ENCODE measurements at places on chromosomes 7 and 10. TPM values are rescaled to one million over a fixed set of nuclear protein-coding genes. Genes with fewer than 3 reads are reported as not detected.

The CFTR gene
- 0.14 TPM for total RNA-seq

The OIT3 gene
- 0.18 TPM for total RNA-seq

The PTPN20 gene
- 0.14 TPM for total RNA-seq

The SPDYE9 gene
- total RNA-seq = not detected

The CFAP46 gene
- 0.37 TPM for total RNA-seq

The PALD1 gene
- total RNA-seq = under 0.01 TPM

The GFRA1 gene
- total RNA-seq = 1.6 TPM

The STN1 gene
- 23.9 TPM for total RNA-seq

The YKT6 gene
- total RNA-seq = 79.2 TPM

The CALML3 gene
- total RNA-seq = under 0.01 TPM

The SPDYE6 gene
- total RNA-seq = not detected

The SRGN gene
- total RNA-seq = 36.7 TPM

The FRMPD2 gene
- total RNA-seq = not detected

The TRPV5 gene
- not detected for total RNA-seq

The CCL24 gene
- 0.28 TPM for total RNA-seq

The CACNA2D1 gene
- total RNA-seq = 90.3 TPM

The RNF148 gene
- 0.74 TPM for total RNA-seq

The HABP2 gene
- total RNA-seq = not detected

The PDIA4 gene
- 623 TPM for total RNA-seq

The RGR gene
- total RNA-seq = not detected

The NUB1 gene
- 36.0 TPM for total RNA-seq

The OTUD1 gene
- 4.3 TPM for total RNA-seq

The MRLN gene
- not detected for total RNA-seq

The CCDC172 gene
- total RNA-seq = not detected

The CYP26C1 gene
- under 0.01 TPM for total RNA-seq

The CNTNAP2 gene
- 0.09 TPM for total RNA-seq

The ATG9B gene
- 0.37 TPM for total RNA-seq

The AKR1C8 gene
- total RNA-seq = not detected

The HERC4 gene
- total RNA-seq = 57.3 TPM

The FAM25C gene
- total RNA-seq = not detected

The OGDHL gene
- total RNA-seq = 0.14 TPM

The LRIT1 gene
- total RNA-seq = not detected

The SFTPA1 gene
- not detected for total RNA-seq

The CRYGN gene
- 0.74 TPM for total RNA-seq

The DOCK4 gene
- total RNA-seq = 6.8 TPM

The NRCAM gene
- 0.14 TPM for total RNA-seq

The EPDR1 gene
- total RNA-seq = 112 TPM

The DNAH11 gene
- 0.46 TPM for total RNA-seq

The MBL2 gene
- total RNA-seq = not detected

The PDK4 gene
- 16.2 TPM for total RNA-seq

The MEOX2 gene
- total RNA-seq = 0.37 TPM

The TMEM229A gene
- not detected for total RNA-seq

The GBX1 gene
- total RNA-seq = not detected

Data from smooth muscle cell of bladder (primary cell).